Naive thymus-derived CD8-positive, alpha-beta T cell (primary cell): ENCODE measurements at places on chromosomes 2 and 18.

DNA sequence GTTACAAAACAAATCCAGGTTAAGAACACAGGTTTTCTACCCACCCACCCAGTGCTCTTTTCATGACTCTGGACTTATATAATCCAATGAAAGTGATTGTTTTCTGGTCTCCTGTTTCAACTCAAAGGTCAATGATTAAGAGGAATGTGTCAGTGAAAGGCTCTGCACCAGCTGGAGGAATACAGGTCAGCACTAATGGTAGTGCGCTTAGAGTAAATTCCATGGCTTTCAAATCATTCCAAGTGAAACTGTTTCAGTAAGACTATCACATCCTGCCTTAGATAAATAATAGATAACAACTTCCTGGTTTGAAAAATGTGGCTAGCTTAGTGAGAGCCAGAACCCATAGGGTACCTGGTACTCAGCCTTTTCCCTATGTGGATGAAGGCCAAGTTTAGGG, 47.8 kb downstream of the SLC9A4 start:
- H3K36me3 ChIP-seq = no peaks in the 10 kb centered on the region
- H3K4me1 ChIP-seq = no peaks in the 10 kb centered on the region
- DNase-seq = no peak
- peaks cover 3% of the 10 kb centered on the region for H3K27me3 ChIP-seq

DNA sequence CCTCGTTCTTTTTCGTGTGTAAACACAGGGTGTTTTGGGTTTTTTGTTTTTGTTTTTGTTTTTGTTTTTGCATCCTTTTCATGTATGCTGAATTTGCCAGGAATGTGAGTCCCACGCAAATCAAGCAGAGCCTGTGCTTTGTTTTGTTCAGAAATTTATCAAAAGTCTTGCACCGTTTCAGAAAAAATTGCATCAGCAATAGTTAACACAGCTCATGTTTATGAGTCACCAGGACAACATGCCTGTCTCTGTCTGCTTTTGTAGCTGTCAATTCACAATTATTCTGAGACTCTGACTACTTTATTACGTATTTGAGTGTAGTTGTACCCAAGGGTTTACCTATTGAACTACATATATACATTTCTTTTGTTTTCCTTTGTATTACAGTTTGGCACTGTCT, 38.3 kb downstream of the MRPL44 start:
- peaks cover 3% of the 10 kb centered on the region for H3K4me1 ChIP-seq
- H3K4me3 ChIP-seq = no peak overlapping the region
- no peak overlapping the region for H3K27ac ChIP-seq
- no peaks in the 10 kb centered on the region for H3K27me3 ChIP-seq
- peaks cover 19% of the 10 kb centered on the region for H3K36me3 ChIP-seq
- no peak for DNase-seq

DNA sequence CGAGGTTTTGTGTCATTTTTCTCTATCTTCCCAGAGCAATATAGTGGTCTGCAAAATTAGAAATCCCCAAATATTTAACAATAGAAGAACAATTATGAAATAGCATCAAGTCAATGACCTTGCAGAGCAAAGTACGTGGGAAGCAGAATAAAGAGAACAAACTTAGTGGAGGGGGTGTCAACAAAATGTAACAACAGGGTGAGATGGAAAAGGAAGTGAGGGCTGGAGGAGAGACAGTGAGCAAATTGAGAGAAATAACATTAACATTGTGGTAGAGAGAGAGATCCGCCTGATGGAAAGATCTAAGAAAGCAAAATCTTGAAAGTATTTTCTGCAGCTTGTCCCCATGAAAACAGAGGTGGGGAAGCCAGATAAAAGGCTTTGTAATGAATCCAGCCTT, 23.4 kb downstream of the ARHGAP15 start:
- H3K27ac ChIP-seq = peak overlapping the region; percentile 75
- peaks cover 10% of the 10 kb centered on the region for H3K36me3 ChIP-seq
- H3K4me3 ChIP-seq = peak overlapping the region; percentile 68
- H3K4me1 ChIP-seq = peaks cover 87% of the 10 kb centered on the region

GRCh38 chr2:88110830-88111229, 17.0 kb downstream of the FABP1 start:
- no peak overlapping the region for H3K4me3 ChIP-seq
- H3K4me1 ChIP-seq = no peaks in the 10 kb centered on the region
- H3K27ac ChIP-seq = no peak overlapping the region
- H3K36me3 ChIP-seq = no peaks in the 10 kb centered on the region

- H3K27ac ChIP-seq = no peak overlapping the region
- no peaks in the 10 kb centered on the region for H3K36me3 ChIP-seq
- H3K27me3 ChIP-seq = no peaks in the 10 kb centered on the region
- no peak overlapping the region for H3K4me3 ChIP-seq
- no peak for DNase-seq
- H3K4me1 ChIP-seq = no peaks in the 10 kb centered on the region
These were observed 192.4 kb upstream of the ERBB4 start for GRCh38 chr2:212730994-212731393.

DNA sequence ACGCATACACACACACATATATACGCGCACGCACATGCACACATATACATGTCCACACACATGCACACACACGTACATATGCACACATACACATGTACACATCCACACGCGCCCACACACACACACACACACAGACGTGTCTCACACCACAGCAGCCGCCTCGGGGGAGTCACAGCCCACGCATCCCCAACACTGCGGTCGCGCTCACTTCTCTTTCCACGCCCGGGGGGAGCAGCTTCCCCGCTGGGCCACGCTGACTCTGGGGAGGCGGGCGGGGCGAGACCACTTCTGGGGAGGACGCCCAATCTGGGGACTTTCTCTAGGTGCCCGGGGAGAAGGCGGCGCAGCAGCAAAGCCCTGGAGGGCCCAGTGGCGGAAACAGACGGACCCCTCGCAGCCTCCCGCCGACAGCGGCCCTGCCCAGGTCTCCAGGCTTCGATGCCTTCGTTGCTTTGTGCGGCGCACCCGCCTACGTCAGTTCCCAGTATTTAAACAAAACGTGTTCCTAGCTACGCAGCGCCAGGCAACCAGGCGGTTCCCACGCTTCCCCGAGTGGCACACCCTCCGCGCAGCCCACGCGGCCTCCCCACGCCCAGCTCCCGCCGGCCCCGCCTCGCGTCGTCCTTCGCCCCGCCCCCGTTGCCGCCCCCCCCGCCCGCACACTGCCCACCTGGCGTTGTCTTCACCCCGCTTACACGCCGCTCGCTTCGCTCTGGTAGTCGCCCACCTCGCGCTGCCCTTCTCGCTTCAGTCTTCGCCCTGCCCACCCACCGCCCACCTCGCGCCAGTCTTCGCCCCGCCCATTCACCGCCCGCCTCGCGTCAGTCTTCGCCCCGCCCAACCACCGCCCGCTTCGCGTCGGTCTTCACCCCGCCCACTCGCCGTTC, 810 bp upstream of the RBFA start:
- DNase-seq = peak; percentile 86
- H3K27ac ChIP-seq = peak overlapping the region; percentile 88
- H3K4me3 ChIP-seq = peak overlapping the region; percentile 91
- H3K36me3 ChIP-seq = peaks cover 7% of the 10 kb centered on the region
- H3K4me1 ChIP-seq = peaks cover 22% of the 10 kb centered on the region

DNA sequence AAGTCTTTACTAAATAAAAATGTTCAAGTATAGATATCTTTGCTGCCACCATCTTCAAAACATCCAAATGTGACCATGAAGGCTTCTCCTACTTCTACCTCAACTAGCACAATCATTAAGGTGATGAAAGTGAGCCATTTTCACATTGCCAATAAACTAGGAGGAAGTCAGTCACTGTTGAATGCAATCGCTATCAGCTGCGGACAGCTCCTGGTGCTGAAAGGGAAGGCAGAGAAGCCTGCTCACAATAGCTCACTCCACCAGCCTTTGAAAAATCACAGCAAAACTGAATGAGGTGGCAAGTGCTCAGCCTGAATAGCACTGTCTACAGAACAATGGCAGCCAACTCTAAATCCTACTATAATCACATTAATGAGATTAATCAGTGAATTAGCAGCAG, 2.2 kb downstream of the MYT1L start:
- no peaks in the 10 kb centered on the region for H3K36me3 ChIP-seq
- no peak for DNase-seq
- no peaks in the 10 kb centered on the region for H3K4me1 ChIP-seq
- no peak overlapping the region for H3K4me3 ChIP-seq

DNA sequence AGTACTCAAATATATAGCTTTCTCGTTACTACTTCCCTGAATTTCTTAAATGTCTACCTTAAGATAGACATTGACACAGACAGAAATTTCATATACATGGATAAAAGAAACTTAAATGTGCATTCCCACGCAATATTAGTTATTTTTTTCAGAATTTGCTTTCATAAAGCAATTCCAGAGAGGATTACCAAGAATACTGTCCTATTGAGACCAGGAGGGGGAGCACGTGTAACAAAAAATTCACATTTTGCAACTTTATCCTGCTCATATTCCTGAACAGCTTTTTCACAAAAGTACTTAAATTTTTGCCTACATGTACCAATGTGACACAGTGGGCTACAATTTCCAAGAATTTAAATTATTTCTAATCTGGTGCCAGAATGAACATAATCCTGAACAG, 30.7 kb upstream of the ERCC3 start:
- no peaks in the 10 kb centered on the region for H3K4me1 ChIP-seq
- no peak overlapping the region for H3K27ac ChIP-seq
- DNase-seq = no peak
- H3K36me3 ChIP-seq = peaks cover 19% of the 10 kb centered on the region
